Renal cortex interstitium (tissue), 15 donors: ENCODE measurements at places on chromosomes 11 and 22. TPM values are rescaled to one million over a fixed set of nuclear protein-coding genes. Genes with fewer than 3 reads are reported as not detected.

- DNase-seq = no peak
Observed at GRCh38 chr11:121550247-121551030, 97.7 kb upstream of the SORL1-AS1 start.

DNA sequence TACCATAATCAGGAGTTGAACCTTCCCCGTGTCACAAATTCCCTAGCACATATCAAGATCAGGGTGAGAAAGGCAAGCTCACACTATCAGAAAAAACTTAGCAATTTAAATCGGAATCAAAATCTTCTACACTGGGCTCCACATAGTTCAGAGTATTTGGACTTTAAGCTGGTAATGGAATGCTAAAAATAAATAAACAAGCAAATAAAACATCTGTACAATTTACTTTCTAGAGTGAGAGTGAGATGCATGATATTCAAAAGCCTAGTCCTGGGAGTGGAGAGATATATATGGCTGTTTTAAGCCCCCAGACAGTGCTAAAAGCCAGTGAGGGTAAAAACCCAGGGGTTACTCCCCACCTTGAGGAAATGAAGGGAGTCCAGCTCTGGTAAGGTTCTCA lies 380.6 kb downstream of the SOX6 start:
- DNase-seq = no peak

- DNase-seq = no peak
Observed at GRCh38 chr11:62151737-62152102, 27.9 kb downstream of the INCENP start.

GRCh38 chr11:128814856-128815705 lies 52.0 kb downstream of the KCNJ1 start:
- no peak for DNase-seq

DNA sequence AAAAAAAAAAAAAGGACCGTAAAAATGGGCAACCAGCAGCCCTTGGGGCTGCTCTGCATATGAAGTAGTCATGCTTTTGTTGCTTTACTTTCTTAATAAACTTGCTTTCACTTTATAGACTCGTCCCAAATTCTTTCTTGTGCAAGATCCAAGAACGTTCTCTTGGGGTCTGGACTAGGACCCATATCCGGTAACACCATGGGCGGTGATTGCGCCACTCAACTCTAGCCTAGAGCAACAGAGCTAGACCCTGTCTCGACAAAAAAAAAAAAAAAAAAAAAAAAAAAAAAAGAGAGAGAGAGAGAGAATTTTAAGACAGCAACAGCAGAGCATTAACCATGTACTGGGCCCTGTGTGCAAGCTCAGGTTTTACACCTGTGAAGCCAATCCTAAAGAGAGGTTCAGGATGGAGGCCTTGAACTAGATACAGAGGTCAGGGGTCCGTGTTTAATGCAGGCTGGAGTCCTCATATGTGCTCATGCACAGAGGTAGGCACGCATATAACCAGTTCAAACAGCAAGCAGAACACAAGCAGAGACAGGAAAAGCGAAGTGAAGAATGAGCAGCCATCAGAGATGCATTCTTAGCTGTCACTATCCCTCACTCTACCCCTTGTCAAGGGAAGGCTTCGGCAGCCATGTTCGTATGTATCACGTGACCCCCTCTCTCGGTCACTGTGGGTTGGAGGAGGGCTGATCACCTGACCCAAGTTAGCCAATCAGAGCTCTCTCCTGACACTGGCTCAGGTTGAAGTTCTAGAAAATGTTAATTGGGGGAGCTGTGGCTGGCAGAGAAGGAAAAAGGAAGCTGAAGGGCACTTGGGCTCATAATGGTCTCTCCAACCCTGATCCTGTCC lies 16.7 kb upstream of the SYT12 start:
- no peak for DNase-seq

- DNase-seq = no peak
Observed at GRCh38 chr11:23903044-23903704, 593.7 kb upstream of the LUZP2 start.

- no peak for DNase-seq
Observed at GRCh38 chr11:115290893-115291292, 213.3 kb downstream of the CADM1 start.

- no peak for DNase-seq
Observed at GRCh38 chr11:134330611-134331353, 1.0 kb upstream of the GLB1L2 start.

GRCh38 chr11:64378335-64378880 lies 19.4 kb downstream of the RPS6KA4 start:
- no peak for DNase-seq

GRCh38 chr11:95512177-95512576 lies 277.4 kb downstream of the FAM76B start:
- DNase-seq = no peak

DNA sequence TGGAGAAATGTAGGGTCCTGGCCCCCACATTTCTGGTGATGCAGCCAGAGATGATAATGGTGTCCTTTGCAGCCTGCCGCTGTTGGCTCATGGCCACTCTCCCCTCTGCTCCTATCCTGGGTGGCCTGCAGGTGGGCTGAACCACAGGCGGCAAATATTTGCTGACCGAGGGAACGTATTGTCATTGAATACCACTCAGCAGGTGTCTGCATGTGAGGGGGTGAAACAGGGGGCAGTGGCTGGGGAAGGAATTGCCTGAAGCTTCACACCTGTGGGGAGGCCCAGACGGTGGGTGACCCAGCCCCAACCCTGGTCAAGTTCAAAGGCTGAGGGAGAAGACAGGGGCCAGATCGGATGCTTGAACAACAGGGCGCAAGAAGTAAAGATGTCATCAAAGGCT lies 73.3 kb upstream of the WNT11 start:
- no peak for DNase-seq

DNA sequence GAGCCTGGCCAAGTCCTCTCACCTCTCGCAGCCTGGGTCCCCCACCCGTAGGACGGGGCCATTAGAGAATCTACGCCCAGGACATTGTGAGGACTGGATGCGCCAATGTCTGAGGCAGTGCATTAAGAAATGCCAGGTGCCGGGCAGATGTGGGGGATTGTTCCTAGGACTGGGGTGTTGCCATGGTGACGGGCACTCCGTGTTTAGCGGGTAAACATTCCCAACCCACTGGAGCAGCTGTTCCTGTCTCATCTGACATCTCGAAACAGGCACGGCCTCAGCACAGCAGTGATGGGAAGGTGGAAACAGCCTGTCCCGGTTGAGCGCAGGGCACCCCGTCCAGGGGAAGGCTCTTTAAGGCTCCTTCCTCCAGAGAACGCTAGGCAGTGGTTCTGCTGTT lies 99.6 kb upstream of the RTL6 start:
- DNase-seq = no peak

- no peak for DNase-seq
Observed at GRCh38 chr22:47064016-47064415, 301.6 kb downstream of the TBC1D22A start.

- DNase-seq = no peak
Observed at GRCh38 chr11:100586361-100587101, 100.6 kb upstream of the ARHGAP42 start.

DNA sequence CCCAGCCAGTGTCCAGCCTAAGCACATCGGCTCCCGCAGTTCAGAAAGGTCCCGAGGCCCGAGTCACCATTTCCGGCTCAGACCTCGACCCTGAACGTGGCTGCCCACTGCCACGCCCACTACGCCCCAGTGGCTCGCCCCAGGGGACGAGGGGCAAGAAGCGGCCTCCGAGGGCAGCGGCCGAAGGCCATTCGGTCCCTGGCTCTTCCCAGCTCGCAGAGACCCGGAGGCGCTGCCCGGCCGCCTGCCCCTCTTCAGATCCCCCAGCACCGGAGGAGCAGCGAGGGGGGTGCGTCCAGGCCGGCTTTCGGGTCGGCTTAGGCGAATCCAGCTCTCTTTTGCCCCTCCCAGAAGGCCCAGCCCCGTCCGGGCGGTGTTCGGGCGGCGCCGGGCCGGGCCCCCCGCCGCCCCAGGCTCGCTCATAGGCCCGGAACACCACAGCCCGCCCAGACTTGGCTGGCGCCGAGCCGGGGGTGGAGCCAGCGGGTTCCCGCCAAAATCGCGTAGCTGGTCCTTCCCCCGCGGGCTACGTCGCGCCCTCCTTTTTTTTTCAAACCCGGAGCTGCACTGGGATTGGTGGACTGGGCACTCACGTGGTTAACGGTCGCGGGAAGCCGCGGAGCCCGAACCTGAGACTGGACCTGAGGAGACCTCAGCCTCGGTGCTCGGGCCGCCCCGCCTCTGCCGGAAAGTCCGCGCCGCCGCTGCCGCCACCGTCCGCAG lies at the start of gene WEE1:
TSS of gene WEE1 (plus strand) at position 619 of the 723 bp plus-strand sequence. CDS start 264 bp downstream, outside the sequence.
- DNase-seq = peak; percentile 95

DNA sequence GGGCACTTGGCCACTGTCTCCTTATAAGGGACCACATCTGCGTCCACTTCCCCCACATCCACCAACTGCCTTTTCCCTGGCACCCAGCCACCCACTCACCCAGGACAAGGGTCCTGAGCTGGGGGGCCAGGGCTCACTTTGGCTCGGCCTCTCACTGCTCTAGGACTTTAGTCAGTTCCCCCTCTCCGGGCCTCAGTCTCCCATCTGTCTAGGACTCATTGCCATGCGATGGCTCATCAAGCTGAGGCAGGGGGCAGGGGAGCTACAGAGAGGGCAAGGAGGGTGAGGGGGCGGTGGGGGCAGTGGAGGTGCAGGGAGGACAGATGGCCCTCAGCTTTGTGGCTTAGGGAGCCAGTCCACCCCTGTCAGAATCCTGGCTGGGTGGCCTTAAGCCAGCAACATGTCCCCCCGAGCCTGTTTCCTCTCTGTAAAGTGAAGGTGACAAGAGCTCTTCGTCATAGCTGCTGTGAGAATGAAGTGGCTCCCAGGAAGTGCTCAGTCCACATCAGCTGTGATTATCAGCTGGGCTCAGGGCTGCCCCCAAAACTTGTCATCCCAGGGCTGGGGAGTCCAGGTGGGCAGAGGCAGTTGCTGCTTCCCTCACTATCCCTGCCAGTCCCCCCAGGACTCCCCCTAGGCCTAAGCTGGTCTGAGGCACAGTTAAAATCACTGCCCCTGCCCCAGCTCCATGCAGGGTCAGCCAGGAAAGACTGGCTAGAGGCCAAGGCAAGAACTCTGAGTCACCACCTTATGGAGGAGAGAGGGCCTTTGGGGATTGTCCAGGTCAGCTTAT lies 14.9 kb downstream of the RAC2 start:
- DNase-seq = no peak

DNA sequence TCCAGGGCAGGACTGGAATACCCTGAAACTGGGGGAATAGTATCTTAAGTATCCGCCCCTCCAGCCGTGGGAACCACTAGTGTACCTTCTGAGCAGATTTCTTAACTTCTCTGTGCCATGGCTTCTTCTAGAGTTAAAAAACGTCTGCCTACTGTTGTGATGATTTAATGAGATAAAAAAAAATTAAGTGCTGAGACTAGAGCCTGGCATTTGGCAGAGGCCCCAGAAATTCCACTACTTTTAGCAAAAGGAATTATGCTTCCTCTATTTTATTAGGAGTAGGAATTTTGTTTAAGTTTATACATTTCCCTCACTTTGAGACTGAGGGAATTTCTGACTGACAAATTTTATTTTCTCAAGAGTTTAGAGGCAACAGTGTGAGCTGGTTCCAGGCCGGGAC lies 371.2 kb upstream of the B3GAT1 start:
- DNase-seq = no peak

DNA sequence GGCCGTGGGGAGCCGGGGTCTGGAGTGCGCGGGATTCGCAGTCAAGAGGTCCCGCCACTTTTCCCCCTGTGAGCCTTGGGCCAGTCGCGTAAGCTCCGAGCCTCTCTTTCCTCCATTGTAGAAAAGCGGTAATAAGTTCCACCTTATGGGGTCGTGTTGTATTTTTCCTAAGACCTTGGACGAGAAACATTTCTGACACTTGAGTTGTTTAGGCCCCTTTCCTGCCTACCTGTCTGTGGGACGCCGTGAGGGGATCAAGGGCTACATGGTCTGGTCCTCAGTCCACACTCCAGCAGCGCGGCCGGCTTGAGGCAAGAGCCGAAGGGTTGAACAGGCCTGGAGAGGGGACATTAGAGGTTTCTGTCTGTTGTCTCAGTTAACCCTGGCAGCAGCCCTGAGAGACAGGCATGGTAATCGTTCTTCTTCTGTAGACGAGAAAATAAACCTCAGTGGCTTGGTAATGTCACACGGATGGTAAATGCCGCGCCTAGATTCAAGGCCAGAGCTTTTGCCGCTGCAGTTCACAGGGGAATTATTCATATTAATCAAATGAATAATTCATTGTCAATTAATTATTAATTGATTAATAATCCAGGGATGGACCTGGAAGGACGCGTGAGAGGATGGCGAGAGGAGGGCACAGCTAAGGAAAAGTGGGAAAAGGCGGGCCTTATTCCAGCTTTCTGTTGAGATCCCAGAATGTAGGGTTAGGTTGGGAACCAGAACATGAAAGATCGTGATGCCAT lies 545 bp downstream of the FEN1 start:
- no peak for DNase-seq

DNA sequence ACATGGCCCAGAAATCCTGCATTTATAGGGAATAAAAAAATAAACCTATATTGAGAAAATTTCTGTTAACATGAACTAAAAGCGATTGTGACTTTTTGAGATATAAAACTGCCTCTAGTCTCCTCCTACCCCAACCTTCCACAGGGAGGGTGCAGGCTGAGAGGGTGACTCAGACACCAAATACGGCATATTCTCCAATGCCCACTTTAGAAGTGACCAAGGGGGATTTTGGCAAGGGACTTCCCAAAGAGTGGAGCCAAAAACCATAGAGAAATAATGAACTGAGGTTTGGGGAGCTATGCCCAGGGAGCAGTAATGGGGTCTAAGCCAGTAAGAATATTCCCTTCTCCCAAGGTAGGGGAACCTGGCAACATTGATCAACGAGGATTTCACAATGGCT lies 124.9 kb upstream of the ZC3H12C start:
- DNase-seq = no peak

DNA sequence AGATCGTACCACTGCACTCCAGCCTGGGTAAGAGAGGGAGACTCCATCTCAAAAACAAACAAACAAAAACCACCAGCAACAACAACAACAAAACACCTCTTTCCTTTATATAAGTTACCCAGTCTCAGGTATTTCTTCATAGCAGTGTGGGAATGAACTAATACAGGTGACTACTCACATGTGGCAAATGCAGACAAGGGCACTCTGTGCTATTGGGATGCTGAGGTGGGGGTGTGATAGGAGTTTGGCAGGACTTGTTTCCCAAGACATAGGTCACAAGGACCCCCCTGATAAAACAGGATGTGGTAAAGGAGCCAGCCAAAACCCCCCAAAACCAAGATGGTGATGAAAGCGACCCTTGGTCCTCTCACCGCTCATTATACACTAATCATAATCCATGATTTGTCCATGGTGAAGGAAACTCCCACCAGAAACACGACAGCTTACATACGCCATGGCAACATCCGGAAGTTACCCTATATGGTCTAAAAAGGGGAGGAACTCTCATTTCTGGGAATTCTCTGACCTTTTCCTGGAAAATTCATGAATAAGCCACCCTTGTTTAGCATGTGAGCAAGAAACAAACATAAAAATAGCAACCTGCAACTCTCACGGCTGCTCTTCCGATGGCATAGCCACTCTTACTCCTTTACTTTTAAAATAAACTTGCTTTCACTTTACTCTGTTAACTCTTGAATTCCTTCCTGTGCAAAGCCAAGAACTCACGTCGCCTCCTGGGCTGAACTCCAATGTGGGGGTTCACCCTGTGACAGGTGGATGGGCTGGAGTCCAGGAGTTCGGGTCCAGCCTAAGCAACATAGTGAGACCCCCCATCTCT lies 18.8 kb upstream of the INCENP start:
- DNase-seq = peak; percentile 61

The THY1 gene
- polyA plus RNA-seq = 70.0 TPM

The SLC43A3 gene
- 22.0 TPM for polyA plus RNA-seq

The PEX26 gene
- polyA plus RNA-seq = 30.5 TPM

The MIOX gene
- 2.4 TPM for polyA plus RNA-seq

The EFCAB6 gene
- 5.7 TPM for polyA plus RNA-seq

The MAPK1 gene
- 140 TPM for polyA plus RNA-seq

The NAGA gene
- 28.3 TPM for polyA plus RNA-seq

The POU2AF2 gene
- not detected for polyA plus RNA-seq

The DKK3 gene
- 66.7 TPM for polyA plus RNA-seq

The VSIG10L2 gene
- polyA plus RNA-seq = not detected
